ENCODE measurements at places on chromosomes 6 and 20.

DNA sequence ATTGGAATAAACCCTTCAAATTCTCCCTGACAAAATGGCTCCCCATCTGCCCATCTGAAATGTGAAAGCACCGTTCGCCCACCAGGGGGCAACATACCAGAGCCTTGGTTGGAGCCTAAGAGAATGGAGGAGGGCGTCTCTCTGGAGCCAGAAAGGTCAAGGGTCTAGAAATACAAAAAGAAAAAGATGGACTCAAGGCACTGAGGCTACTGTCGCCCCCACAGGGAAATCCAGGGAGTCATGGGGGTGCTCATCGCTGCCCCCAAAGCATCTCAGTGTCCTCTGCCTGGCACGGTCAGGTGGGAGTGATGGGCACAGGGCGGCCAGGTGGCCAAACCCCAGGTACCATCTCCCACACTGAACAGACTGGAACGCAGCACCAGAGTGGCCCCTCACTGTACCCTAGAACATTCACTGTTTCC lies 136.3 kb downstream of the ZMYND8 start:
- peak; percentile 66 for DNase-seq

DNA sequence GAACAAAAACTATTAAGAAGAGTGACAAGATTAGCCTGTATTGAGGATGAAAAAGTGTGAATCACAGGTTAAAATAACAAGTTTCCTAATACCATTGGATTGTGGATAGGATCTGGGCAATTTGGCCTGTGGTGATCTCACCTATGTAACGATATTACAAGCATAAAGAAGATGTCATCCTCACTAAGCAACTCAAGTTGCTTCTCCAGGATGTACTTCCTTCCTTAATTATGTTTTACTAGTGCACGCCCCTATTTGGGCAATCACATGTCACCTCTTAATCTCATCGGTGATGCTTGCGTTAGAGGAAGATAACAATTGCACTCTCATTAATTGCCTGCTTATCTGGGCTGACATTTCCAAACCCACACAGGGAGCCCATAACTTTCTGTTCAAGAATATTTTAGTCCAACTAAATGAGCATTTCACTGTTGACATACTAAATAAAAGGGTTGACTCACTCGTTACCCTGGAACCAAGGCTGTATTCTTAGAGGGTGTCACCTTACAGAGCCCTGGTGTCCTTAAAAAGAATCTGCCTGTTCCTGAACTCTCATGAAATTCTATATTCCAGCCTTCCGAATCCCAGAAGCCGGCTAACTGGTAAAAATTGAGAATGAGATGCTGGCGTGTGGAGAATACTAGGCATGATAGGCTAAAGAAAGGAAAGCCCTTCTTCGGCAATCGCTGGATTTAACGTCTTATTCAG lies 88.2 kb upstream of the ATXN1 start:
- no peak for DNase-seq

GRCh38 chr6:683742-684440 lies 9.0 kb downstream of the EXOC2 start:
- peak; percentile 83 for DNase-seq

GRCh38 chr6:17640477-17640917 lies 40.4 kb downstream of the FAM8A1 start:
- no peak for DNase-seq

DNA sequence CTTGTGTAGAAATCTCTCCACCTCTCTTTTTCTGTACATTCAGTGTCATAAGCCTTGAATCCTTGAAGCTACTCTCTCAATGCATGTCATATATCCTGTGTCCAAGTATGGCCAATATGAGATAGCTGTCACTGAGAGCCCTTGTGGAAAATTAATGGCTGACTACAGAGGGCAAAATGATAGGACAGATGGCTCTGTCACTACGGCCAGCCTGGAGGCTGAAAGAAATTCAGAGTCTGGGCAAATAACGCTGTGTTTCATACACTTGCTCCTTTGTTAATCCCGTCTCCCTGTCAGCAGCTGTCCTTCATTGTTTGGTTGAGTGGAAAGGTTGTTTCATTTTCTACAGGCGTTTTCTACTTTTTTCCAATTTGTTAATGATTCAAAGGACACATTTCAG lies 70.4 kb upstream of the VGLL2 start:
- DNase-seq, result peak; percentile 8

GRCh38 chr20:51447097-51447764 lies 95.3 kb downstream of the NFATC2 start:
- DNase-seq, result peak; percentile 36

- DNase-seq, result no peak
These were observed 124.2 kb downstream of the LY86 start for GRCh38 chr6:6712449-6713403.

DNA sequence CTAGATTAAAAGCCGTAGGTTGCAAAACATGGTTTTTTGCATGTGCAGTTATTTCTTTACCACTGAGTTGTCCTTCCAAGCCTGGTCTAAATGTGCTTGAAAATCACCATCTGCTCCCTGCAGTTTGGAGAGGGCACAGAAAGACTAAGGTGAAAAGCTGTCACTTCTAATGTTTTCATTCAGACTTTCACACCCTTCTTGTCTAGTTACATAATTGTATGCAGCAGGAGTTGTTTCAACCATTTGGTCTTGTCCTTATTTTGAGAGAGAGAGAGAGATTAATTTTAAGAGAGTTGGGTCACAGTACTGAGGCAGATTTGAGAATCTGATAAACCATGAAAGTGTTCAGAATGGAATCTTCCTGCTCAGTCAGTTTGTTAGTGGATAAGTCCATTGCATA lies 82.5 kb downstream of the ARID1B start:
- no peak for DNase-seq

GRCh38 chr6:106975738-106976064 lies 1.2 kb upstream of the CD24 start:
- DNase-seq, result peak; percentile 53

- no peak for DNase-seq
These were observed 27.5 kb downstream of the MAN1A1 start for GRCh38 chr6:119322034-119322433.

Measured in neural progenitor cell (in vitro differentiated cells).